ENCODE measurements at places on chromosomes 11 and 22.

GRCh38 chr22:26065847-26066246, 103.4 kb upstream of the SEZ6L start:
- no peak for DNase-seq

- DNase-seq, result no peak
Measured at GRCh38 chr11:133269267-133269666, 263.0 kb downstream of the OPCML start.

- DNase-seq, result no peak
Measured at GRCh38 chr11:126886636-126887035, 113.9 kb downstream of the KIRREL3 start.

DNA sequence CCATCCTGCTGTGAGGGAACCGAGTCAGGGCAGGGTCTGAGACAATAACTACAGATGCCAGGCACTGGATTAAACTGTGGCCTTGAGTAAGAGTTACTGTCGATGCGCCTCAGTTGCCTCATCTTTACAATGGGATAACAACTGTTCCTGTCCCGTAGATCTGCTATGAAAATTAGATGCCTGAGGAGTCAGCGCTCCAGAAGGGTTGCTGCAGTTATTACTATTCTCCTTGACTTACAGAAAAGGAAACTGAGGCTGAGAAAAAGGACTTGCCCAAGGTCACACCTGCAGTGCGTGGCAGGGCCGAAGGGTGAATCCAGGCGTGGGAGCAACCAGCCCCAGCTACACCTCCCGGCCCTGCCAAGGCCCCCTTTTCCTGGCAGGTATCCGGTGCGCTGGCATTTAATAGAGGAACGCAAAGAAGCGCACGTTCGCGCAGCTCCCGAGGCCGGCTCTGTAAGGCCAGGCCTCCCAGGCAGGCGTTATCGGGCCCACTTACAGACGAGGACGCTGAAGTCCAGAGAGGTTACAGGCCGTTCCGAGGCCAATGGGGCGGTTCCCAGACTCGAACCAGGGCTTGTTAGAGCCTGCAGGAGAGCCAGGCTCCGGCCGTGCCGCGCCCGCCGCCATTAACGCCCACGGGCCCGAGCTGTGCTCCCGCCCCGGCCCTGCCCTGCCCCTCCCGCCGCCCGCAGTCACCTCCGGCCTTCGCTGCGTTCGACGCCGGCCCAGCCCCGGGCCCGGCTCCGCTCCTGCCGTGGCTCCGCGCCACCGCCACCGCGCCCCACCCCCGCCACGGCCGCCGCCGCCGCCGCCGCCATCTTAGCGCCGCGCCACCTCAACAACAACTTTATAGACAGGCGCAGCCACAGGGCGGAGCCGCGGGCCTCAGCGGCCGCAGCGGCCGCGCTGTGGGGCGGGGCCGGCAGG, at the start of gene C11orf68:
C11orf68 (minus strand) TSS at position 852 of the 930 bp plus-strand sequence; CDS start at position 821, 31 bp downstream.
- DNase-seq, result no peak

DNA sequence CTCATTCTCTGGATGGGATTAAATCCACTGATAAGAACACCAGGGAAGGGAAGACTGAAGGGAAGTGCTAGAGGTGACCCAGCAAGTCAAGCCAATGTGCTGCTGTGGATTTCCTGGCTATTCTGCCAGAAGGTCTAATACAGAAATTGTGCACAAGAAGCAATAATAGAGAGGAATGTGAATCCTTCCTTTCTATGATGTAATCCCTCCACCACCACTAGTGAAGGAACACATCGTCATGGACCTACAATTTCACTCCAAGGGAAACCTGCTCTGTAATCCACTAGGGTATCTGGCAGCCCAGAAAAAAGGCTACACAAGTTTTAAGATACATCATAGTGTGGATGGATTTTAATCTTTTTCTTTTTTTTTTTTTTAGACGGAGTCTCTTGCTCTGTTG, 17.4 kb downstream of the LARGE2 start:
- DNase-seq, result no peak

DNA sequence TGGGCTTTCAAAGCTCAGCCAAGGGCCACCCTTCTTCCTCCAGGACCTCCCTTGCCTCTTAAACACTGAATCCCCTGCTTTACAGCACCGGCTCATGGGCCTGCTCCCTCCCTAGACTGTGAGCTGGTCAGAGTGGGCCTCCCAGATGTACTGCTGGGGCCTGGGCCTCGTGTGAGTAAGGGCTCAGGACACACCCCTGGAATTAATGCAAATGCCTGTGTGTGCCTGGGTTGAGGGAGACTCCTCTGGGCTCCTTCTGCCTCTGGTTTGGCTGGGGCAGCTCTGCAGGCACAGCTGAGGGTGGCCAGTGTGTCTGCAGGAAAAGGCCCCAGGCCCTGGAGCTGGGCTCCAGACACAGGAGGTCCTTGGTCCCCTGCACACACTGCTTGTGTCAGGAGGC, 24.2 kb downstream of the ALX4 start:
- DNase-seq, result no peak

- no peak for DNase-seq
Measured at GRCh38 chr11:66725114-66725513, 3.9 kb downstream of the SPTBN2 start.

DNA sequence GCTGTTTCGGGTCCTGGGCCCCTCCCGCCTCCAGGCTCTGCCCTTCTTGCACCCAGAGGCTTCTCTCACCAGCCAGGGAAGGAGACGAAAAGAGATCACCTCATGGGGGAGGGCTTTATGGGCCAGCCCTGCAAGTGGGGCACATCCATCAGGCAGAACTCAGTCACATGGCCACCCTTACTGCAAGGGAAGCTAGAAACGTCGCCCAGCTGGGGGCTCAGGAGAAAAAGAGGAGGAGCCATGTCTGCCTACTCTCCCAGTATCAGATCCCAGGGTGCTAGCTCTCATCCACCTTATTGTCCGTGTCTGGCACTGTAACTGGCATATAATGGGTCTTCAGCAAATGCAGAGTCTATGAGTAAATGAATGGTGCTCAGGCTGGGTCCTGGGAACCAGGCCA, 24.2 kb downstream of the MFNG start:
- DNase-seq, result no peak

GRCh38 chr11:90135016-90135415, 553 bp downstream of the NAALAD2 start:
- no peak for DNase-seq

DNA sequence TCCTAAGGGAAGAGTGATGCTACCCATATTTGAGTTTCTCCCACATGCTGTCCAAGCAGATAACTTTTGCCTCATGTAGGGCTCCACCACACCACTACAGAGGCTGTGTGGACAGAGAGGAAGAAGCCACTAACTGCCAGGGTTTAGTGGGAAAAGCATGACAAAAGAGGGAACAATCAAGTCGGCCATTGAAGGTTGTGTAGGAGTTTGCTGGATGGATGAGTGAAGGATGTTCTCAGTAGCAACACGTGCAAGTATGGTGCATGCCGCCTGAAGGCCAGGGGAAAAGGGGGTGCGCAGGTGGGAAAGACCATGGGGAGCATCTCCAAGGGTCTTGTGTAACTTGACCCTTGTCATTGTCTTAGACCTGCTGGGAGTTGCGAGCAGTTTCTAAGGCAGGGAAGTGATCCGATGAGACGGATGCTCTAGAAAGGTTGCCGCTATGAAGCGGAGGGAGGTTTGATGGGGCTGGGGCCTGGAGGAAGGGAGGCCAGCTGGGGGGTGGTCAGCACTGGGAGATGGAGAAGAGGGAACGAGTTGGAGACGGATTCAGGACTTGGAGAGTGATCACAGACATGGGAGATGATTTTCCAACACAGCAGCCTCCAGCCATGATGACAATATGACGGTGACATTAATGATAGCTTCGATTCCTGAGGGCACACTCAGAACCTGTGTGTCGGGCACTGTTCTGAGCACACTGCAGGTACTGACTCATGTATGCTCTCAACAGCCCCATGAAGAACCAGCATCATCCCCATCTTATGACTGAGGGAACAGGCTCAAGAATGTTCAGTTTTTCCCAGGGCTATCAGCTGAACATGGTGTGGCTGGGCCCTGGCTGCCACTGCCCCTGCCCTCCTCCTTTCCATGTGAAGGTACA, 53.7 kb downstream of the CD6 start:
- no peak for DNase-seq

- no peak for DNase-seq
Measured at GRCh38 chr22:36064358-36064757, 35.7 kb upstream of the RBFOX2 start.

DNA sequence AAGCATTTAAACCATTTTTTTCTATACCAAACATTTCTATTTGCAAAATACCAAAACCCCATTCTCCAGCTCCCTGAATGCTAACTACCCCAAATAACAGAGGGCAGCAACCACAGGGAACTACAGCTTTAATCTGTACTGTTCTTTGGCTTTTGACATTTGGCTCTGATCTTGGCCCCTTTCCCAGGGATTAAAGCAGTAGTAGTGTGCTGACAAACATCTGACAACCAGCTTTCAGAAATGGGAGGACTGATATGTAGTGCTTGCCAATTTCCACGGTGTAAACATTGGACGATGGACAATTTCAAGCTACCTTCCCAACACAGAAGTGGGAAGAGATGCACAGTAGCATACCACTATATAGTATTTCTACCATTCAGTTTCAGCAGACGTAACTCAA, 88.4 kb upstream of the TEAD1 start:
- no peak for DNase-seq

DNA sequence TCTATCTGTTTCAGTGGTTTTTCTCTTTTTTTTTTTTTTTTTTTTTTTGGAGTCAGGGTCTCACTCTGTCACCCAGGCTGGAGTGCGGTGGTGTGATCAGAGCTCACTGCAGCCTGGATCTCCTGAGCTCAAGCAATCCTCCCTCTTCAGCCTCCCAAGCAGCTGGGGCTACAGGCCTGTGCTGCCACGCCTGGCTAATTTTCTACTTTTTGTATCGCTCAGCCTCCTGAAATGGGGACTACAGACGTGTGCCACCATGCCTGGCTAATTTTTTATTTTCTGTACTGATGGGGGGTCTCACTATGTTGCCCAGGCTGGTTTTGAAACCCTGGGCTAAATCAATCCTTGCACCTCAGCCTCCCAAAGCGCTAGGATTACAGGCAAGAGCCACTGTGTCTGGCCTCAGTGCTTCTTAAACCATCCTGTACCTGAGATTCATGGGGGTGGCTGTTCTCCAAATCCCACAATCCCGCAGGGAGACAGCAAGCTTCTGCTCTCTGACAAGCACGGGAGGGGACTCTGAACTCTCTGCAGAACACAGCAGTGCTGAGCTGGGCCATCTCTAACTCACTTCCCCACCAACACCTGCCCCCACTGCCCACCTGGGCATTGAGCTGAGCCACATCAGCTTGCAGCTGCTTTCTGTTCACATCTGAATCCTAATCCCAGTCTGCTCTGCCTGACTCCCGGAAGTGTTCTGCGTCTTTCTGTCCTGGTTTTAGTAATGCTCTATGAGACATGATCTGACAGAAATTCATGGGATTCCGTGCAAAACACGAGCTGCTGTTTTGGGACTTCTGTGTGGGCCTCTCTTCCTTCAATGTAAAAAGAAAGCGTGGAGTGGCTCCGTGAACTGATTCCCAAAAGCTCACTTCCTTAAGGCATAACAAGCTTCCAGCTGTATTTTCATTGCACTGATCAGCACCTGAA, 400.0 kb downstream of the LARGE1 start:
- no peak for DNase-seq

Measured in glutamatergic neuron (in vitro differentiated cells).